ENCODE measurements at places on chromosomes 16 and 17.

GRCh38 chr16:89300311-89300975 is 82.9 kb downstream of the ZNF778 start:
- DNase-seq = peak; percentile 25

GRCh38 chr16:18932243-18932987 is 6.2 kb upstream of the SMG1 start:
- peak; percentile 31 for DNase-seq

- no peak for DNase-seq
These were observed 18.3 kb upstream of the ABCA3 start for GRCh38 chr16:2358811-2359210.

DNA sequence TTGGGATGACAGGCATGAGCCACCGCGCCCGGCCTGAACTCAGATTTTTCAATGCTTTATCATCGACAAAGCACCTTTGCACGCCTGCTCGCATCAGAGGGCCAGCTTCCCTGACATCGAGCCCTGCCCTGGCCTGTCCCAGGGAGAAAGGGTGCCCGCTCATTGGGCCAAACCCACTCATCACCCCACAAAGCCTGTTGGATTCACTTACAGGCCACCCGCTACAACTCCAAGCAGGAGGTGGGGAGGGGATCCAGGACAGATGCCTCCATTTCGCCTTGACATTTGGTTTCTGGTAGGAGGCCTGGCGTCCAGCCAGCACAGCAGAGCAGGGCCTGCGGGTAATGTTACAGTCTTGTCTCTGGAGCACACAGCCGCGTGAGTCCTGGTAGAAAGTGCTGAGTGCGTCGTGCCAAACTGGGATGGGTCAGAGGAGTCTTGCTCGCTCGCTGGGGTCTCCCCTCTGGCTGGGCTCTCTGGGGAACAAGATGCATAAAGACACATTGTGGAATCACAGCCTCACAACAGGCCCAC is 19.8 kb downstream of the SMTNL2 start:
- peak; percentile 63 for DNase-seq

- no peak for DNase-seq
These were observed 5.6 kb upstream of the THUMPD1 start for GRCh38 chr16:20747030-20747816.

DNA sequence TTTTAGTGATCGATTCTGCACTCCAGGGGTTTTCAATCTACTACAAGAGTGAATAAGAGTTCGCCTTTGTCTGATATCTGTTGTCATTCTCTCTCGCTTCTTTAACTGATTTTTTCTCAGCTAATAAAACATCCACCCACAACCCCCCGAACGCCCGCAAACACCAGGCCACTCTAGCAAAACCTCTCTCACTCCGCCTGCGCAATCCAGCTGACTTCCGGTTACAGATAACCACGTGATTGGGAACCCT is 338 bp upstream of the RPL19 start:
- peak; percentile 96 for DNase-seq

DNA sequence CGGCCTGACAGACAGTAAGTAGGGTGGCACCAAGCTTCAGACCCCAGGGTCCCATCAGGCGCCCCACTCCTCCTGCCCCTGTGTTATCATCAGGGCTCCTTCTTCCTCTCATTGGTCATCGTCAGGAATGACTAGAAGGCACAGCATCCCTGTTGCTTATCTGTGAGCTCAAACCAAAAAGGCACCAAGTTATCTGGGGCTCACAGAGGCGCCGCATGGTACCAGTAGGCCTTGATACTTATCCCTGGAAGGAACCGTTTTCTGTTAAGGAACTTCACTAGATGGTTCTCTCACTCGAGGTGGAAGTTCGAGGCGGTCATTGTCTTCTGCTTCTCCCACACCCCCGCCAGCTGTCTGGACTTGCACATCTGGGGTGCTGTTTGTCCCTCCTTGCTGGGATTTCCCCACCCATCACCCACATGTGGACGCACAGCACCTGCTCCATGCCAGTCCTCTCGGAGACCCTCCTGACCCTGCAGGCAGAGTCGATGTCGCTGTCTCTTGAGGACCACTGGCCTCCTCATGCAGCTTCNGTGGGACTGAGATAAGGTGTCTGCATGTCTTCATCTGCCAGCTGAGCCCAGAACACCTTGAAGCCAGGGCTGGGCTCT is 52.1 kb downstream of the METRNL start:
- DNase-seq = no peak

DNA sequence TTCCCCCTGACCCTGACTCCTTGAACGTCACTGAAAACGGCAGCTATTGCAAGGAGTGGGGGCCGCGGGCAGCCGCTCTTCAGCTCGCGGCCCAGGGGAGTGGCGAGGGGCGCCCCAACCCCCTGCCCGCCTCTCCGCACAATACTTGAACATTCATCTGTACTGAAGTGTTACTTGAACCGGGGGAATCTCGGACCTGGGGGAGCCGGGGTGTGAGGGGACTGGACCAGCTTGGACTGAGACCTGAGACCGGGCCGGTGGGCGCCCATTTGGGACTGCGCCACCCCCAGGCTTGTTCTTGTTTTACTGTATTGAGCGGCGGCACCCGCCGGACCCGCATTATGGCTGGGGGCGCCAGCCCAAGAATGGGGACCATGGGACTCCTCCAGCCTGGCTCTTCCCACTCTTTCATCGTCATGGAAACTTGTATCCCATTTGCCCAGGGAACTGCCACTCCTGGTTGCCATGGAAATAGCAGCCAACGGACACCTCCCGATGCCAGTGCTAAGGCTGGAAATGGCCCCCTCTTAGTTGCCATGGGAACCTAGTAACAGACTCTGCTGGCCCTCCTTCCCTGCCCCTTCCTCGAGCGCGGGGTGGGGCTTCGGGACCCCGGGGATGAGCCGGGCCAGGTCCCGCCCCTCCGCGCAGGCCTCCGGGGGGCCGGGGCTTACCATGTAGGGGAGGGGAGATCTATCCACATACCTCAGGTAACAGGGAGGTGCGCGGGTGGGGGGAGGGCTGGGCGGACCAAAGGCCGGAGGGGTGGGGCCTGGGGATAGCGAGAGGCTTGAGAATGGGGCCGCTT is 805 bp upstream of the ORAI3 start:
- DNase-seq = peak; percentile 98

DNA sequence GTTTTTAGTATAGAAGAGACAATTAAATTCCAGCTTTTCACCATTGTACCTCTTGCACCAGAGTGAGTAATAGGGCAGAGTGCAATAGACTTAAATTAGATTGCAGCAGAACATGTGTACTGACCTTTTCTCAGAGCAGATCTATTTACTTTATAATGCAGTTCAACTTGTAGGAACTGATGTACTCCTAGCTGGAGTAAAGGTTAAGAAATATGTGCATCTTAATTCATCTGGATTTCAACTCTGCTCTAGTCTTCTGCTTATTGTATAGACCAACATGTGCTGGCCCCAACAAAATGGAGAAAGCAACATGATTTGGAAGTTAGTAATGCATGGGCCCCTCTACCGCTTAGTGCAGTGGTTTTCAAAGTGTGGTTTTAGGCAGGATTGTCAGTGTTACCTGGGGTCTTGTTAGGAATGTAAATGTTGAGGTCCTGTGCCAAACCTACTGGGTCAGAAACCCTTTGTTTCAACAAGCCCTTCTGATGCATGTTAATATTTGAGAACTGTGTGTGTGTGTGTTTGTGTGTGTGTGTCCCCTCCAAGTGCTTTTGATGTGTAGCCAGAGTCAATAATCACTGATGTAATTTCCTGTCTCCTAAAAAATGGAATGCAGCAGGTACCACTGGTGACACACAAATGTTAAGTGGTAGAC is 138.6 kb downstream of the TOX3 start:
- DNase-seq = no peak

DNA sequence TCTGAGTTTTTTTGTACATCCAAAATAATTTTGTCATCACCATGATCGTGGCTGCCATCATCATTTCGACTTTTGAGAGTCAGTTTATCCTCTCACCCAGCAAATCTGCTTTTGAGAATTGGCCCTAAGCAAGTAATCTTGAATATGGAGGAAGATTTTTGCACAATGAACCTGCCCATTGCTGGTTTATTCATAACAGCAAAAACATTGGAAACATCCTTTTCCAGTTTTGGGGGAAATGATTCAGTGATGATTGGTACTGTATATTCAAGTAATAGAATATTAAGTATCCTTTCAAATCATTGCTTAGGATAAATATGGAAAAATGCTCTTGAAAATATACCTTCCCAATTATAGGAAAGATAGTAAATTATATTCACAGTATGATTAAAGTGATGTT is 53.1 kb downstream of the PRKCA start:
- no peak for DNase-seq

DNA sequence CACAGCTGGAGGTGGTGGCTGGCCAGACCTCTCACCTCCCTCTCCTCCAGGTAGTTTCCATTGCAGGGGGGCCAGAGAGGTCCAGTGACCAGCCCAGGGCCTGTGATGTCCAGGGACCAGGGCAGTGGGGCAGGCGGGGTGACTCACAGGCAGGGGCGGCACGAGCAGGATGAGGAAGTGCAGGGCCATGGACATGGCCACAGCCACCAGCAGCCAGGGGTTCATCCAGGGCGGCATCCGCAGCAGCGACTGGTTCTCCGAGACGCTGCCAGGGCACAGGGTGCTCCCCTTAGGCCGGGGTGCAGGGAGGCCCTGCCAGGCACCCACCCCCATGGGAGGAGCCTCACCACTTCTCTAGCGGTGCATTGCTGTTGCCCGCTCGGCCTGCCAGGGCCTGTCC is 12.9 kb upstream of the P2RX1 start:
- no peak for DNase-seq

GRCh38 chr16:47705266-47705665 is 244.1 kb downstream of the PHKB start:
- no peak for DNase-seq

DNA sequence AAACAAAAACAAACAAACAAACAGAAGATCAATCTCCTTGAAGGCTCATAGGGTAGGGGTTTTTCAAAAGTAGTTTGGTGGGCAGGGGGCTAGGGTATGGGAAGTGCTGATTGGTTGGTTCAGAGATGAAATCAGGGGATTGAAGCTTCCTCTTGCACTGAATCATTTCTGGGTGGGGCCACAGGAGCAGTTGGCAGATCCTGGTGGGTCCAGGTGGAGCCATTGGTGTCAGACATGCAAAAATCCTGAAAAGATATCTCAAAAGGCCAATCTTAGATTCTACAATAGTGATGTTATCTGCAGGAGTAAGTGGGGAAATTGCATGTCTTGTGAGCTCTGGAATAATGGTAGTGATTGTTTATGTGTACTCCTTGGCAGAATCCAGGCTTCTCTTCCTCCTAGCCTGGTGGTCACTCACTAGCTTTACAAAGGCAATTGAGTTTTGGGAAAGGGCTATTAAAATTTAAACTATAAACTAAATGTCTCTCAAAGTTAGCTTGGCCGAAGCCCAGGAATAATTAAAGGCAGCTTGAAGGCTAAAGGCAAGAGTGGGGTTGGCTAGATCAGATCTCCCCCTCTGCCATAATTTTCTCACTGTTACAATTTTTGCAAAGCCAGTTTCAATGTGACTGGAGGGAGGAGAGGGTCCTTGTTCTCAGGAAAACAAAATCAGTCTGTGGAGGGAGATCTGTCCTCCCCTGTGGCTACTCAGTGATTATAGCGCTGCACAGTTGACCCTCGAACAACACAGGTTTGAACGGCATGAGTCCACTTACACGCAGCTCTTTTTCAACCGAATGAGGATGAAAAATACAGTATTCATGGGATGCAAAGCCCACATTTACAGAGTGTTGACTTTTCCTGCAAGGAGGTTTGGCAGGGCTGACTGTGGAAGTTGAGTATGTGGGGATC is 45.2 kb downstream of the RNF112 start:
- no peak for DNase-seq

DNA sequence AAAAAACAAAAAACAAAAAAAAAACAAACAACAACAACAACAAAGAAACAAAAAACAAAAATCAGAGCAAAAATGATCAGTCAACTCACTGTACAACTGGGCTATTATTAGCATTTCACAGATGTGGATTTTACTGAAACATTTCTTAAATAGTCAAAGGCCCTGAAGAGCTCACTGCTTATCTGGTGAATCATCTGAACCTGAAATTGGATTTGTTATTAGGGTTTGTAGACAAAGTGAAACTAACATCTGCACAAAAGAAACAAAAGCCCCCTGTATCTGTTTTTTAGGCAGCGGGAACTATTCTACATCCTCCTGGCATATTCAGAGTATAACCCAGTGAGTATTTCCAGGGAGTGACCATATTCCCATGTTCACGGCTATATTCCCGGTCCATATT is 32.6 kb upstream of the KSR1 start:
- peak; percentile 41 for DNase-seq

DNA sequence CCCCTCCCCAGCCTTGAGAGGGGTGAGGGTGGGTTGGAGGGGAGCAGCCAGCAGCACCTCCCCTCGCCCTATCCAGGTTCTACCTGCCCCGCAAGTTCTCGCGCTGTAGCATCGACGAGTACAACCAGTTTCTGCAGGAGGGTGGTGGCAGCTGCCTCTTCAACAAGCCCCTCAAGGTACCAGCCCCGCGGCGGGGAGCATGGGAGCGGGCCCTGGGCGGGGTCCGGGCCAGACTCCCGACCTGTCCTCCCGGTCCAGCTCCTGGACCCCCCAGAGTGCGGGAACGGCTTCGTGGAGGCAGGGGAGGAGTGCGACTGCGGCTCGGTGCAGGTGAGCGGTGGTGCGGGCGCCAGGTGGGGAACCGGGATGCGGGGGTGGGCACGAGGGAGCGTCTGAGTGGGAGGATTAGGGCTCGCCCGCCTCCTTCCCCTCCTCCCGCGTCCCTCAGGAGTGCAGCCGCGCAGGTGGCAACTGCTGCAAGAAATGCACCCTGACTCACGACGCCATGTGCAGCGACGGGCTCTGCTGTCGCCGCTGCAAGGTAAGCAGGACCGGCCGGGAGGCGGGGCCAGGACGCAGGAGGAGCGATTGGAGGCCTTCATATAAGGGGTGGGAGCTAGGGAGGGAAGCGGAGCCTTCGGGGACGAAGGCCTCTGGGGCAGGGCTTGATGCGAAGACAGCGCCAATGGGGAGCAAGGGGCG is 16.5 kb downstream of the ADAM11 start:
- DNase-seq = peak; percentile 97

DNA sequence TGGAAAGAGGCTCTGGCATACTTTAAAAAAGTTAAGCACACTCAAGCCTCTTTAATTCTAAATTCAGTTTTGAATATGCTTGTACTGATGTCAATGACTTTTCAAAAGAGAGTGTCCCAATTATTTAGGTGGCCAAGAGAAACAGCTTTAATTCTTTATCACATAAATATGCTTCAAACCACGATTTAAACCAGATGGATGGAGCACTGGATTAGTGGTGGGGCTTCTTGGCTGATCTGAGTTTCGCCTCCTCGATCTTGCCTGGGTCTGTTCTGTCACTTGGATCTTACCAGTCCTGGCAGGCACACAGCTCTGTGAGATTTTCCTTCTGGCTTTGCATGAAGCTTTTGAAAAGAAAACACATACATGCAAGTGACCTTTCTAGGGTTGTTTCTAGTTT is 467.8 kb downstream of the MAF start:
- DNase-seq = no peak

- no peak for DNase-seq
These were observed 42.8 kb upstream of the GSE1 start for GRCh38 chr16:85570213-85570734.

- DNase-seq = no peak
These were observed 20.5 kb upstream of the ITGA3 start for GRCh38 chr17:50035421-50035879.

GRCh38 chr17:81044764-81045589 is 10.0 kb downstream of the BAIAP2 start:
- DNase-seq = peak; percentile 77

GRCh38 chr16:50740736-50741135 is 1.1 kb upstream of the CYLD start:
- no peak for DNase-seq
